ENCODE measurements at places on chromosomes 2 and 18.
A peak's percentile ranks its signal among the peaks of the same experiment; 100 is the strongest.

- no peak for DNase-seq
Observed at GRCh38 chr2:55917117-55917516, 6.5 kb downstream of the EFEMP1 start.

- no peak for DNase-seq
Observed at GRCh38 chr2:227655454-227655853, 11.2 kb upstream of the SCYGR5 start.

DNA sequence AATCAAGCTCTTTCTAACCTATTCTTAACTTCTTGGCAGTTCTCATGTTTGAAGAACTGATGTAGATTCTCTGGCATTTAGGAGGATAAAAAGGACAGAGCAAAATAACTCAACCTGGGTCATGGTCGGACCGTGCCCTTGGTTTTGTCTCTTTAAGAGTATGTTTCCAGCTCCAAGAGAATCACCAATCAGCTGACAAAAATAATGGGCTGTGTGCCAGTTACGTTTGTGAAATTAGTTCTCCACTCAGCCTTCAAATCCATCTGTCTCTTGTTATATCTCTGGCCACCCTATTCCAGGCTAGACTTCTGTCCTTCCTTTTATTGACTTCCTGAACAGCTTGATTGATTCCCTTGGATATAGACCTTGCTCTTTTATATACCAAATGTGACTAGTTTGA lies 225.7 kb downstream of the EPHA4 start:
- no peak for DNase-seq

DNA sequence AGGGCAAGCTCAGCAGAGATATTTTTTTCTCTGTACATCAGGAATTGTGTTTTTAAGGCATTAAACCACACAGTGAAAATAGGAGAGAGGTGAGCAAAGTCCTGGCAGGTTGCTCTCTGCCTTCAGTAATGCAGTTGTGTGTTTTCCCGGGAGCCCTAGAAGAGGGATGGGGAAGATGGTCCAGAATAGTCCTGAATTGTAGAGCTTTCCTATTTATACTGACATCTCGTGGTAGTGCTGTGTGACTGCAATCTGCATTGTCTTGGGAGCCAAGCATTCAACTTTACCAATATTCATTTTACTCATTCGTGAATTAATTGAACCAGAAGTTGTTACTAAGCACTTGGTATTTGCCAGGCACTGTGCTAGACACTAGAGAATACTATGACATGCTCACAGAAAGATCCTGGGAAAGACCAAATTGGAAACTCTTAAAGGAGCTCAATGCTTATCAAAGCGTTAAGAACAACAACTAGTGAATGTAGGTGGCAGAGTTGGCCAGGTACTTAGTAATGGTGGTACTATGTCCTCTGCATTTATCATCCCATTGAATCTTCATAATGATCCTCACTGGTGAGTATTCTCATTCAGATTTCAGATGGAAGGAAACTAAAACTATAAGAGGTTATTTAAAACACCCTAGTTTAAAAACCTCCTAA lies 214.6 kb downstream of the TRIB2 start:
- no peak for DNase-seq

GRCh38 chr2:111632661-111633060 lies 251.3 kb downstream of the ANAPC1 start:
- DNase-seq = no peak

GRCh38 chr2:174711206-174711605 lies 53.1 kb downstream of the CHRNA1 start:
- no peak for DNase-seq

GRCh38 chr2:120709608-120710041 lies 26.0 kb upstream of the GLI2 start:
- DNase-seq = no peak

DNA sequence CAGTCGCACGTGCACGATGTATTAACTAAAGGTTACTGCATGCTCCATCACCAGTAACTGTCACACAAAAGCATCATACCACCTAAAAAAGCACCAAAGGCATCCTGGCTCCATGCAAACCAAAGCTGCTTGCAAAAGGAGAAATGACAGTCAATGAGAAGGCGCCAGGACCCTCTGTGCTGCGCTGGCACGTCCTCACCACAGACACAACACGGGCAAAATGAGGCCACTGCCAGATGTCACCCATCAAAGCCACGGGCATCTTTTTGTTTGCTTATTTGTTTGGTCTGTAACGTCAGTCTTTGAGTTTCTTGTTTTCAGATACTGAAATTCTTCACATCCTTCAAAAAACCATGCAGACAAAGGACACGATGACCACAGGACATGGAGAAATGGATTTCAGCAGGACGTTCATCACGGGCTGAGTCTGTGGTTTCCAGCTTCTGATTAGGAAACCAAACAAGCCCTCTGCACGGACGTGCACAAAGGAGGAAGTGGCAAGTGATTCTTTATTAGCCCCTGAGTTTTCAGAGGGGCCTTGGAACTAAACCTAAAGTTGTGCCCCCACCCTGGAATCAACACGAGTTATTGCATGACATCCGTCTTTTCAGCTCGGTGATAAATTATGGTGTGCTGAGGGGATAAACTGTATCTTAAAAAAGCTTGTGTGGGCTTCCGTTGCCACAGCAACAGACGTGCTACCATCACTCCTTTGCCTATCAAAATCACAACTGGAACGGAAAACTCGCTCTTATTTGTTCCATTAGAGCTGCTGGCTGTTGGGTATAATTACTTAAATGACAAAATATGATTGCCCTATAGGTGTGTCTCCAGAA lies 181.8 kb downstream of the EIPR1 start:
- DNase-seq = no peak

- no peak for DNase-seq
Observed at GRCh38 chr2:85753525-85754312, at the start of gene ATOH8. ATOH8 (plus strand) TSS chr2:85753991; CDS start chr2:85754190, 199 bp downstream.

- no peak for DNase-seq
Observed at GRCh38 chr2:144078802-144079724, 440.9 kb downstream of the ZEB2 start.

DNA sequence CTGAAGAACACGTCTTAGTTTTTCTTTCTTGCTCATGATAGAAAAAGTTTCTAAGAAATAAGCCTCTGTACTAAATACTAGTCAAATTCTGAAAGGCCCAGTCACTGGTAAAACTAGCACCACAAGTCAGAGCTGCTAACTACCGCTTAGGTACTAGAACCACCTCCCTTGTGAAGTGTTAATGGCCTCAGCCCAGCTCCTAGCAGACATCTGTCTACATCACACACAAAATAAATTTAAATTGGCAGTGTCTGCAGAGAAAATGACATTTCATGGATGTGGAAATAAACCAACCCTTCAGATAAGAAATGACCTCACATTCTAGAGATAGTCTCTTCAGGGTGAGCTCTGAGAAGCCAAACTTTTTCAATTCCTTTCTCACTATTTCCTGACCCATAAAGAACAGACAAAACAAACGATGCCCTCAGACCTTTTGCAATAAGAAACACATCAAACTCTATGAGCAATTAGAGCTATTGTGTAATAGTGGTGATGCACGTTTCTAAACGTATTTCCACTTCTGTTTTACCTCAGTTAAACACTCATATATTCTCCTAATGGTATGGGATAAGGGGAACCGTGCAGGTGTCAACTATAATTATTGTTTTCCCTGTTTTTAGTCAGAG lies 70.3 kb upstream of the DSG1 start:
- no peak for DNase-seq

DNA sequence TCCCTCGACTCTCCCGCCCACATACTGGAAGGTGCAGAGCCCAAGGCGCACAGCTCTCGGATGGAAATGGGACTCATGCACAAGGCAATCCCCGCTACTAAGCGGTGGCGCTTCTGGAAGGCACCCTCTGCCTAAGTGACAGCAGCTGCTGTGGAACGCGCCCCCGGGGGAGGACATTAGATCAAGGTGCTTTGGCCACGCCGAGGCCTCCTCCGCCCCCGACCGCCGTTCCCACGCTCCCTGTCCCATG lies 202 bp downstream of the MCEE start:
- DNase-seq = no peak

DNA sequence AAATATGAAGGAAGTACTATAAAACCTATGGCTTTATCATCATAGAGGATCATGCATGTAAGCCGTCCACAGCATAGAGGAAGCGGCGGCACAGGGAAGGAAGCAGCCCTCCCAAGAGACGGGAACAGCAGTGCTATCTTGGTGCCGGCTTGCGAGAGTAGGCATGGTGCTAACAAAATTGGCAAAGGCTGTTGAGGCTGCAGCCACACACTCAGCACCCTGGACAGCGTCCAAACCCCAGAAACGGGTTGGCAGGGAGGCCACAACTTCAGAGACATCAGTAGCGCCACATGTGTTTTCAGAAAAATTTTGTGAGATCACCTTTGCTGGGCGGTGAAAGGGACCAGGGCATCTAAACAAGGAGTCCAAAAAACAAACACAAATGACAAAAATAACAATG lies 37.7 kb downstream of the NETO1 start:
- DNase-seq = no peak

GRCh38 chr2:76387294-76387693 lies 676.6 kb upstream of the GCFC2 start:
- no peak for DNase-seq

- DNase-seq = no peak
Observed at GRCh38 chr18:78293540-78293939, 686.1 kb upstream of the SALL3 start.

- no peak for DNase-seq
Observed at GRCh38 chr2:134869946-134870736, 31.7 kb downstream of the ACMSD start.

- DNase-seq = no peak
Observed at GRCh38 chr2:102190430-102191107, 3.7 kb downstream of the IL1RL2 start.

GRCh38 chr2:9274701-9275343 lies 68.2 kb downstream of the ASAP2 start:
- DNase-seq = no peak

DNA sequence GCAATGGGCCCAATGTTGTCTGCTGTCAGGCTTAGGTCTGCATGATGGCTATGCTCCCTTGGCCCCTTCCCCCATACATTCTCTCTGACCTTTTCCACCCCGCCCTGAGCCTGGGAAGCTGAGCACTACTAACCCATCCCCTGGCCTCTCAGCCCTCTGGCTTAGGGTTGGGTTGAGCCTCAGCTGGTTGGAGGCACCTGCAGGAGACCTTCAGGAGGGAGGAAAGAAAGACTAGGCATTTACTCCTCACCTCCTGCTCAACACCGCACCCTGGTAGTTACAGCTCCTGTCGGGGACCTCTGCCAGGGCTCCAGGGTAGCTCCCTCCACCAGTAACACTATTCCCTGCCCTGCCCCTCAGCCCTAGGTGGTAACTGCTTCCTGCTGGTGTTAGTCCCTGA lies 80.5 kb downstream of the GALNT14 start:
- DNase-seq = no peak

- no peak for DNase-seq
Observed at GRCh38 chr2:121098556-121098955, 186.4 kb downstream of the TFCP2L1 start.

- no peak for DNase-seq
Observed at GRCh38 chr2:72129681-72130340, 17.9 kb downstream of the CYP26B1 start.

DNA sequence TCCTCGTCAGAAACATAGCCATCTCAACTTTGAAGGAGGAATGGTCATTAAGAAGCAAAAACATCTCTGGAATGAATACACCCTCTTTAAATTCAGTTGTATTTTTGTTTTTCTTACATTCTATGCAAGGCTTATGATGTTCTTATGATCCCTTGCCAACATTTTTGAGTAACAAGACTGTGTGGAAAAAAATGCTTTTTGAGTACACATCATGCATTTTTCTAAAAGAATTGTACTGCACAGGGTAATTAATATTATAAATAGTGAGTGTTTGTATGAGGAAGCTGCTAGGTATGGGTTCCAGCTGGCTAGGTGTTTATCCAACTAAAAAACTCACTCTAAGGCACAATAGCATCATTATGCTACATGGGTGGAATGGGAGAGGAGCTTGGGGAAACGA lies 59.0 kb upstream of the SPATS2L start:
- no peak for DNase-seq

GRCh38 chr2:127621981-127622431 lies 23.9 kb upstream of the GPR17 start:
- peak; percentile 8 for DNase-seq

GRCh38 chr2:242020196-242021004 lies 150.9 kb downstream of the RTP5 start:
- peak; percentile 18 for DNase-seq

GRCh38 chr2:189763908-189764661 lies 1.5 kb upstream of the OSGEPL1 start:
- DNase-seq = no peak

- no peak for DNase-seq
Observed at GRCh38 chr2:207418419-207418818, 111.3 kb upstream of the CREB1 start.

DNA sequence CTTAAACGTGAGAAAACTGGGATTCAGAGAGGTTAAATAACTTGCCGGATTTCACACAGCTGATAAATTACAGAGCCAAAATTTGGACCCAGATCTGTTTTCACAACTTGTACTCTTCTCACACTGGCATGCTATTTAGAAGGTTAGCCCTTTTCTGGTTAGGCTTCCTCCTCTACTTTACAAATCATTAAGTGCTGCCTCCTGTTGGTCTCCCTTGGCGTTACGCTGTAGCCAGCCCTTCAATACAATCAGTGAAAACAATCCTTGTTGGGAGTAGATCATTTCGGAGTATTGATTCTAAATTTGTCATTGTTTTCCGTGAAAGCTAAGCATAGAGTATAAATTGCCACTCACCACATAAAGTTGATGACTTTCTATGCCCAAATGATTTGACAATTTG lies 153.5 kb downstream of the ARHGAP15 start:
- peak; percentile 30 for DNase-seq

- peak; percentile 36 for DNase-seq
Observed at GRCh38 chr2:236546561-236547002, 23.0 kb upstream of the ACKR3 start.

GRCh38 chr2:24511894-24512293 lies 20.8 kb downstream of the NCOA1 start:
- DNase-seq = no peak

- no peak for DNase-seq
Observed at GRCh38 chr2:181124497-181124896, 144.1 kb downstream of the UBE2E3 start.

DNA sequence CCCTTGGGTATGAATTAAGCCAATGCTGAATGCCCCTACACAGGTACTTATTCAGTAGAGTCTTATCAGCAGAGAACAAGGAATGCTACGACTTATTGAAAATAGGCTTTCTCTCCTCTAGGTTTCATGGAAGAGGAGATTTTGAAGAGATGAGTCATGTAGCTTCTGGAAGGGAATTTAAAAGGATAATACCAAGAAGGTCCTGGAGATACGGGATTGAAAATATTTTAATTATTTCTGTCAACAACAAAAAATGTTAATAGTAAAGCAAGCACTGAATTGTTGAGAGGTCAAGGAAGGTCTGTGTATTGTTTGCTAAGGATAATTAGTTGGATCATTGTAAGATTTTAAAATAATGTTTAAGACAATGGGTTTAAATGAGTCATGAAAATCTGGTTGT lies 293.0 kb upstream of the SPHKAP start:
- no peak for DNase-seq
